NCI-H2081 treated with DMSO at 0.1 percent for 48 hours (cell line): ENCODE measurements at places on chromosomes 6 and 20.
A peak's percentile ranks its signal among the peaks of the same experiment; 100 is the strongest.

- DNase-seq: no peak
Measured at GRCh38 chr20:50932016-50932485, 814 bp upstream of the ADNP start.

DNA sequence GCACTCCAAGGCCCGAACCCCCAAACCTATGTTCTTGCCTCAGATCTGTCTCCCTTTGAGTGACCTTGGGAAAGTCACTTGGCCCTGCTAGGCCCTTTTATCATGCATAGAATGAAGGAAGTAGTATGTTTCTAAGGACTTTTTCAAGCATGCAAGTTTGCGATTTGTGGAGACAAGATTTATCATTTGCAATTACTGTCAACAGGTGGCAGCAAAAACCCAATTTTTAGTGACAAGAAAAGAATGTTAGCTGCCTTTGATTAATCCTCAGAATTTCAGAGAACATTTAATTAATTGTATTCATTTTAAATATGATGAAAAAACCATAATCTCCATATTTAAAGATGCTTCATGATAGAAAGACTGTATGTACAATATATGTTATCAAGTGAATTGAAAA is 28.3 kb upstream of the PREP start:
- DNase-seq: no peak

DNA sequence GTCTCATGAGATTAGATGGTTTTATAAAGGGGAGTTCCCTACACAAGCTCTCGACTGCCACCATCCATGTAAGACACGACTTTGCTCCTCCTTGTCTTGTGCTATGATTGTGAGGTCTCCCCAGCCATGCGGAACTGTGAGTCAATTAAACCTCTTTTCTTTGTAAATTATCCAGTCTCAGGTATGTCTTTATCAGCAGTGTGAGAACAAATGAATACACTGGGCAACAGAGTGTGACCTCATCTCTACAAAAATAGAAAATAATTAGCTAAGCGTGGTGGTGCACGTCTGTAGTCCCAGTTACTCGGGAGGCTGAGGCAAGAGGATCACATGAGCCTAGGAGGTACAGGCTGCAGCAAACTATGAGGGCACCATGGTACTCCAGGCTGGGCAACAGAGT is 51.3 kb downstream of the MDN1 start:
- DNase-seq: no peak

GRCh38 chr20:3621111-3621510 is 42.1 kb downstream of the GFRA4 start:
- no peak for DNase-seq

- DNase-seq: no peak
Measured at GRCh38 chr6:22322103-22323030, 25.5 kb upstream of the PRL start.

GRCh38 chr6:41730531-41731436 is 4.6 kb downstream of the TFEB start:
- DNase-seq: no peak

GRCh38 chr20:58864346-58864745 is 11.8 kb downstream of the GNAS start:
- no peak for DNase-seq

DNA sequence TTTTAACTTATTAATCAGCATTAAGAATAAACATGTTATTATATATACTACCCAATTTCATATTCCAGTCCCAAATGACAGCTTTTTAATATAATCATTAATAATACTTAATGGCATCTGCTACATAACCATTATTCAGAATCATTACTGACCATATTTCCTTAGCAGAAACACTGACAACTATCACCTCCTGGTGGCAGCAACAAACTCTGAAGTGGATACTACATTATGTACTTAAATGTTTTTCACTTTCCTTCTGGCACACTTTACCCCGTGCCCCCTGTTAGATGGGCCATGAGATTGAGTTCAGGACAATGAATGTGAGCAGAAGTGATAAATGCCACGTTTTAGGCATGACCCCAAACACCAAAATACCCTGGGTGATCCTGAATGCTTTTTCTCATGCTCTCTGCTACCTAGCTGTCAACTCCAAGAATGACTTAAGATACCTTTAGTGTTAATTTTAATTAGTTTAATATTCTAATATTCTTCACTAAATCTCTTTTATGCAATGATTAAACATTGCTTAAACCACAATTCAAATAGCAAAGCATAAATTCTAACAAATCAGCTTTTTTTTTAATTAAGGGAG is 77.1 kb downstream of the LMBRD1 start:
- DNase-seq: no peak

DNA sequence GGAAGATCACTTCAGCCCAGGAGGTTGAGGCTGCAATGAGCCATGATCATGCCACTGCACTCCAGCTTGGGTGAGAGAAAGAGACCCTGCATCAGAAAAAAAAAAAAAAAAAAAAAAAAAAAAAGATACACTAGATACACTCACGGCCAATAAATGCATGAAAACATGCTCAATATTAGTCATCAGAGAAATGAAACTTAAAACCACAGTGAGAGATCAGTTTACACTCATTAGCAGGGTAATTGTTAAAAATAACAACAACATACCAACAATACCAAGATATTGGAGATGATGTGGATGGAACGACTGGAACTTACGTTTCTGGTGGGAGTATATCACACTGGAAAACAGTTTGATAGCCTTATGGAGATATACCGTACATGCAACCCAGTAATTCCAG is 29.9 kb downstream of the HS3ST5 start:
- no peak for DNase-seq

- no peak for DNase-seq
Measured at GRCh38 chr6:45965792-45966191, 49.9 kb downstream of the CLIC5 start.

DNA sequence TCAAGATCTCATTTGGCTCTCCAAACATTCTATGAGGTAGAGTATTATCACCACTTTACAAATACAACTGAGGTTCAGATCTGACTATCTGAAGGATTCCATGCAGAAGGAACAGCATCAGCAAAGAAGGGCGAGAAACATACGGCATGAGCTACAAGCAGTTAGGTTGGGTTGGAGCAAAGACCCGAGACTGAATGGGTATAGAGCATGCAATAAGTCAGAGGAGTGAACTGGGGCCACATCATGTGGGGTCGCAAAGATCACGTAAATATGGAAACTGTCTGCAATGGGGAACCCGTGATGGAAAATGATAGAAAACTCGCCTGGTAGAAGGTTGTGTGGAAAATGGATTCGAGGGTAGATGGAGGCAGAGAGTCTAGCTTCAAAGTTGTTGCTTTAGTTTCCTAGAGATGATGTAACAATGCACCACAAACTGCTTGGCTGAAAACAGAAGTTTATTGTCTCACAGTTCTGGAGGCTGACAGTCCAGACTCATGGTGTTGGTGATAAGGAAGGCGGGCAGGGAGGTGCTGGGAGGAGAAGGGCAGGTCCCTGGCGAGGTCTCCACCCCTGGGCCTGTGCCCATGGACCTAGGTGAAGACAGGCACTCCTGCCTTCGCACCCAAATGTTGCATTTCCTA is 44.3 kb upstream of the BCLAF1 start:
- no peak for DNase-seq

DNA sequence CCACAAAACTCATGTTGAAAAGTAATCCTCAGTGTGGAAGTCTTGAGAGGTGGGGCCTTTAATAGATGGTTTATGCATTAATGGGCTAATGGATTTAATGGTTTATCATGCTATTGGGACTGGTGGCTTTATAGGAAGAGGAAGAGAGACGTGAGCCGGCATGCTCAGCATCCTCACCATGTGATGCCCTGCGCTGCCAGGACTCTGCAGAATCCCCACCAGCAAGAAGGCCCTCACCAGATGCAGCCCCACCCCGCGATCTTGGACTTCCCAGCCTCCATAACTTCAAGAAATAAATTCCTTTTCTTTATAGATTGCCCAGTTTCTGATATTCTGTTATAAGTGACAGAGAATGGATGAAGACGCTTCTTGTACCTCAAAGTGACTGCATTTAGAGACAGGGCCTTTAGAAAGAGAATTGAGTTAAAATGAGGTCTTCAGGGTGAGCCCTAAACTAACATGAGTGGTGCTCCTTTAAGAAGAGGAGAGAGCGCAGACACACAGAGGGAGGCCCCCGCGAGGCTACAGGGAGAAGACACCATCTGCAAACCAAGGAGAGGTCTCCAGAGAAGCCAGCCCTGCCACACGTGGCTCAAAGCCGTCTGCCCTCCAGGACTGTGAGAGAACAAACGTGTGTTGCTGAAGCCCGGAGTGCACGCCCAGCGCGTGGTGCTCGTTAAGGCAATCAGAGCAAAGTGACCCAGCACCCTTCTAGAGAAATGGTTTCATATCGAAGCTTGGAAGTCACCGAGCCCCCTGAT is 56.9 kb downstream of the IRF4 start:
- no peak for DNase-seq

DNA sequence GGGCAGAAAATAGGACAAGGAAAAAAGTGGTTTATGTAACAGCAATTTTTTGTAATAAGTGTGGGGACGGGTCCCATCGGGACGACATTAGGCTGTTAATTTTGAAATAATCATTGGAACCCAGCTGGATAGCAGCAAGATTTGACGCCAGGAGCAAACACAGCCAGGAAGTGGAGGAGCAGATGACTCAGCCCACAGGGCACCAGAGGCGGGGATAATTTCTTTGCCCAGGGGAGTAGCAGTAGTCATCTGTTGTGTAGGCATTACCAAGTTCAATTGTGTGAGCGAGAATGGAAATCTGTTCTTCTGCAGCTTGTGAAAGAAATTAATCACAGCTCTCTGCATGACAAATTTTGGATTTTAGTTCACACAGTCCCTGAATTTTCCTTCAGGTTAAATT is 22.6 kb upstream of the RIN2 start:
- no peak for DNase-seq

DNA sequence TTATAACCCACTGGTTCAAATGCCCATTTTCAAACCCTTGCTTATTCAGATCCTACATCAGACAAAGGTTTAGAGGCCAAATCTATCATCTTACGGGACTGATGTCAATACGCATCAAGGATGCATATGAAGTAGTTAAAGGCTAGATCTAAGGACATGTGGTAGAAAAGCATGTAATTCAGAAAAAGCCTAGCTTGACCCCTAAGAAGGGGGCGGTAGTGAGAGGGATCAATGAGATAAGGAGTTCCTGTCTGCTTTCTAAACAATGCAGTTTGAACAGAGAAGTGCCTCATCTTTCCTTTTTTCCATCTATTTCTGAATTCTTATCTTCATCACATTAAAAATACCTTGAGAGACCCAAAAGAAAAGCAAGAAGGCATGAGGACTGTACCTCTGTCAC is 237.7 kb downstream of the ARHGAP18 start:
- DNase-seq: no peak

DNA sequence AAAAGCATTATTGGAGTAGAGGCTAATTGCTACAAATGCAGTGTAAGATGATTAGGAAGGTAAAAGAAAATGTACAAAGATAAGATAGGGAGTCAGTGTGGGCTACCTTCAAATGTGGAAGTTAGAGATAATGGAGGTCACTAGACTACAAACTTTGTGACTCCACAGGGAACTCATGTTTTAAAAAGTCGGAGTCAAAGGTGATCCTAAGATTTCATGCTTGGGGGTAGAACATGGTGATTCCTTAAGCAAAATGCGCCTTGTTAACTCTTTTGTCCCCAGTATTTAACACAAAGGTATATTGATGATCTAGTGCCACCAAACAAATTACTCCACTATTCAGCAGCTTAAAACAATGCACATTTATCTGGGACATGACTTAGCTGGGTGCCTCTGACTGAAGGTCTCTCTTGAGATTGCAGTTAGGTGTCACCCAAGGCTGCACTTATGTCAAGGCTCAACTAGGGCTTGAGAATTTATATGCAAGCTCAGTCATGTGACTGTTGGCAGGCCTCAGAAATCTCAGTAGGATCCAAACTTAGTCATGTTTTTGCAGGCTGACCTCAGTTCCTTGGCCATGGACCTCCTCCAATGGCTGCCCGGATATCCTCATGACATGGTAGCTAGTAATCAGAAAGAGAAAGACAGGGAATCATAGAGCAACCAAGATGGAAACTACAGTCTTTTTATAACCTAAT is 11.4 kb upstream of the SNX9 start:
- DNase-seq: no peak

DNA sequence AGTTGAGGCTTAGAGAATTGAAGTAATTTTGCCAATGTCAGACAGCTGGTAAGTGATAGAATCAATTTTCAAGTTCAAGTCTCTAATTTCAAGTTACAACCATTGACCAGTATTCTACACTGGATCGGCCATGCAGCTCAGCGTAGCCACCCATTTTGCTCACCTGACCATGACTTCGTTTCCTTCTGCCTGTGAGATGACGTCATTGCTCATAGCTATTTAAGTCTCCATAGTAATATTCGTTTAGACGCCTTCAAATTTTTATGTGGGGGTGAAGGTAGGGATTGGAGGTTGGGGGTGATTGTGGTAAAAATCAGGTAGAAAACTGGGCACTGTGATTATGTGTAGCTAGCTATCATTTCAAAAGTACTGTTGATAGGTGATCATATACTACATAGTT is 5.6 kb upstream of the HTR1B start:
- DNase-seq: no peak

DNA sequence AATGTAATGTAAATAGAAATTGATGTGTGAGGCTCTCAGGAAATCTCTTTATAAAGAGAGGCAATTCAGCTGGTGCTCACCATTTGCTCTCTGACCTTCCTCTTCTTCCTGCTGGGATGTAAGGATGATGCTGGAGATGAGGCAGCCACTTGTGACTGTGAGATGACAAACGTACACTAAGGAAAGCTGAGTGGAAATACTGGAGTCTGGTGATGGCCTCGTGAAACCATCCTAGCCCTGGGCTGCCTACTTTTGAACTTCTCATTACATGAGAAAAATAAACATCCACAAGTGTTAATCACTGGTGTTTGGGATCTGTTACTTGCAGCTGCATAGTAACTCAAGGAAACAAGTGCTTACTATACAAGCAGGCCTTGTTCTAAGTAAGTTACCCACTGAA is 114.9 kb upstream of the NHSL1 start:
- no peak for DNase-seq

- peak; percentile 63 for DNase-seq
Measured at GRCh38 chr6:39937686-39938333, 3.5 kb upstream of the MOCS1 start.

DNA sequence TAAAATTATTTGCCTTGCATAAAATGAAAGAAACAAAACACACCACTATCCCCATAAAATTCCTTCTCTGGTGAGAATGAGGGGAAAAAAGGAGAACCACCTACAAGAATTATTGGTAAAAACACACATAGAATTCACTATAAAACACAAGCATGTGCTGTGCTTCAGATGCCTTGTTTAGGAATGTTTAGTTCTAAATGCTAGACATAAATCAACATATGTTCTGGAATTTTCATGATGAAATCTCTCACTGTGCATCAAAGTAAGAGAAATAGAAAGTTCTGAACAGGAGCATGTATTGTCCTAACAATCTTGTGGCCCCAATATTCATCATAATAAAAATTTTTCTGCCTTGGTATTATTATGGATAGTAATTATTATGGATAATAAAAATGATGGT is 111.0 kb downstream of the PLCB4 start:
- no peak for DNase-seq

- no peak for DNase-seq
Measured at GRCh38 chr6:18596531-18596835, 209.3 kb downstream of the RNF144B start.

- no peak for DNase-seq
Measured at GRCh38 chr6:8065519-8065911, 1.3 kb upstream of the BLOC1S5 start.
